ENCODE measurements at places on chromosomes 1 and 21.

GRCh38 chr1:6965083-6965934 lies 180.1 kb downstream of the CAMTA1 start:
- peak; percentile 15 for DNase-seq

GRCh38 chr1:145960468-145961108 lies 2.8 kb upstream of the LIX1L start:
- DNase-seq, result peak; percentile 88

DNA sequence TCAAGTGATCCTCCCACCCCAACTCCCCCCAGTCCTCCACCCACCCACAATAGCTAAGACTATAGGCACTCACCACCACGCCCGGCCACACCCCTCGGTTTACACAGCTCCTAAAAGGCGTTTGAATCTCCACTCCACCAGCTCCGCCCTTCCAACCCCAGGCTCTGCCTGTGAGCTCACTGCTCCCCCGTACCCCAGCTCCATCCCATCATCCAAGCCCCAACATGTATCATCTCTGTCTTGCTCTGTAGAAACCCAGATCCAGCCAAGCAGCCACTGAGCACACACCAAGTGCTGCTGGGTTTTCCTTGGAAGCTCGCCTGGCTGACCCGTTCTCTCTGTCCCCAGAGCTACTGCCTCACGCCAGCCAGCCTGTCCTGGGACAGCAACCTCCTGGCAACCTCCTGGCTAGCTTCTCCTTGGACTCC lies 12.0 kb upstream of the S100A2 start:
- no peak for DNase-seq

GRCh38 chr1:109312978-109313775 lies 6.4 kb upstream of the MYBPHL start:
- DNase-seq, result no peak

DNA sequence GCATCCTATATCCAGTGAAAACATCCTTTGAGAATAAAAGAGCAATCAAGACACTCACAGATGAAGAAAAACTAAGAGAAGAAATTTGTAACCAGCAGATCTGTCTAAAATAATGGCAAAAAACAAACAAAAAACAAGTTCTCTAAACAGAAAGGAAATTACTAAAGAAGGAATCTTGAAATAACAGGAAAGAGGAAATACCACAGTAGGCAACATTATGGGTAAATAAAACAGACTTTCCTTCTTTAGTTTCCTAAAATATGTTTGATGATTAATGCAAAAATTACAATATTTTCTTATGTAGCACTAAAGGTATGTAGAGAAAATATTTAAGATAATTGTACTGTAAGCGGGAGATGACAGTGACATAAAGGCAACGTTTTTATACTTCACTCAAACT lies 23.5 kb downstream of the SLC19A1 start:
- no peak for DNase-seq

- no peak for DNase-seq
Observed at GRCh38 chr1:219555806-219556205, 57.1 kb downstream of the ZC3H11B start.

DNA sequence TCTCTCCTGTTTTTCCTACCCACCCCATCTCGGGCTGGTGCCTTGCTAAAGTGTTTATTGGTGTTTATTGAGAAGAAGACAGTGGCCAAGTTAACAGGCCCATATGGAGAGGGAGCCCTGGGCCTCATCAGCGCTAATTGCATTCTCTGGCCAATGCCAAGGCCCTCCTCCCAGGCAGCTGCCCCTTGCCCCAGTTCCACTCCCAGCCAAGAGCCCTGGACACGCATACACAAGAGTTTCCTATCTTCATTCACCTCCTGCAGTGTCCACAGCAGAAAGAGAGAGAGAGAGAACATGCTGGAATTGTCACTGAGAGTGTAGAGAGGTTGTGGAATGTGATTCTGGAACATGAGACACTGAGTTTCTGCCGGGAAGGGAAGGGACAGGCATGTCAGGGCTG lies 25.4 kb upstream of the VWA5B1 start:
- no peak for DNase-seq

DNA sequence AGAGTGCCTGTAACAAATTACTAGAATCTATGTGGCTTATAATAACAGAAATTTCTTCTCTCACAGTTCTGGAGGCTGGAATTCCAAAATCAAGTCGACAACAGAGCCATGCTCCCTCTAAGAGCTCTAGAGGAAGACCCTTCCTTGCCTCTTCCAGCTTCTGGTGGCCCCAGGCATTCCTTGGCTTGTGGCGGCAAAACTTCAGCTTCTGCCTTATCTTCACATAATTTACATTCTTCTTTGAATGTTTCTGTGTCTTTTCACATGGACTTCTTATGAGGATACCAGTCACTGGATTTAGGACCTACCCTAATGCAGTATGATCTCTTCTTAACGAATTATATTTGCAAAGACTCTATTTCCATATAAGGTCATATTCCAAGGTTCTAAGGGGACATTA lies 324.4 kb downstream of the PCP4 start:
- DNase-seq, result no peak

- no peak for DNase-seq
Observed at GRCh38 chr21:27561116-27561515, 594.2 kb upstream of the ADAMTS5 start.

DNA sequence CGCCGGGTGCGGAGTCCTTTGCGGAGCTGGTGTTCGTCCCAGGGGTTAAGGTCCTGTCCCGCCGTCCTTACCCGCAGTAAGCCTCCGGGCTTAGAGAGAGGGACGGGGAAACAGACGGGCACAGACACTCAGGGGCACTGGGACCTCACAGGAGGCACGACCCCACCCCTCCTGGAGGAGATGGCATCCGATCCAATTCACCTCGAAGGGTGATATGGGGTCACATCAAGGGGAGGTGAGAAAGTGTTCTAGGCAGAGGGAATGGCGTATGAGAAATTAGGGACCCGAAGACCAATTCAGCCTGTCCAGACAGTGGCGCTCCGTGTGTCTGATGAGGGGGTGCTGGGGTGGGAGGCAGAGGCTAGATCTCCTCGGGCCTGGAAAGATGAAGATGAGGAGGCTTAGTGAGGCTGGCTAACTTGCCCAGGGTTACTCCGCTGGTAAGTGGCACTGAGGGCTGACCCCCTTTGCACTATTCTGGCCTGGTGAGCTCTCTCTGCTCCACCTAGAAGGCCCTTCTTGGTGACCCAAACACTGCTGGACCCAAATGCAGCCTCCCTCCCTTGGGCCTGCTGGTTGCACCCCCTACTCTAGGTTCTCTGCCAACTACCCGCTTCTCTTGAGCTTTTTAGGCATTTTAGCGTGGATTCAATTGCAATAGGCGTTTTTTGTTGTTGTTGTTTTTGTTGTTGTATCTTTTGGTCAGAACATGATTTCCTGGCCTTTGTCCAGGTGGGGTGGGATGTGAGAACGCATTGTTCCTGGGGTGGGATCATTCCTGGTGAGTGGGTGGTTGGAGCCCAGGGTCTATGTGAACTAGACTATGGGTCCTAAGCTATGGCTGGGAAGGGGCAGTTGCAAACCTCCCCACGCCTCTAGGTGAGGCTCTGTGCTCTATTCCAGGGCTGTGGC lies 12.3 kb downstream of the BTBD19 start:
- no peak for DNase-seq

- DNase-seq, result no peak
Observed at GRCh38 chr1:6260433-6260934, 414 bp downstream of the GPR153 start.

- no peak for DNase-seq
Observed at GRCh38 chr1:224589006-224589405, 27.1 kb upstream of the CNIH3 start.

GRCh38 chr1:88609051-88609450 lies 75.0 kb upstream of the PKN2 start:
- DNase-seq, result no peak

GRCh38 chr1:183674886-183675285 lies 21.8 kb upstream of the APOBEC4 start:
- DNase-seq, result no peak

DNA sequence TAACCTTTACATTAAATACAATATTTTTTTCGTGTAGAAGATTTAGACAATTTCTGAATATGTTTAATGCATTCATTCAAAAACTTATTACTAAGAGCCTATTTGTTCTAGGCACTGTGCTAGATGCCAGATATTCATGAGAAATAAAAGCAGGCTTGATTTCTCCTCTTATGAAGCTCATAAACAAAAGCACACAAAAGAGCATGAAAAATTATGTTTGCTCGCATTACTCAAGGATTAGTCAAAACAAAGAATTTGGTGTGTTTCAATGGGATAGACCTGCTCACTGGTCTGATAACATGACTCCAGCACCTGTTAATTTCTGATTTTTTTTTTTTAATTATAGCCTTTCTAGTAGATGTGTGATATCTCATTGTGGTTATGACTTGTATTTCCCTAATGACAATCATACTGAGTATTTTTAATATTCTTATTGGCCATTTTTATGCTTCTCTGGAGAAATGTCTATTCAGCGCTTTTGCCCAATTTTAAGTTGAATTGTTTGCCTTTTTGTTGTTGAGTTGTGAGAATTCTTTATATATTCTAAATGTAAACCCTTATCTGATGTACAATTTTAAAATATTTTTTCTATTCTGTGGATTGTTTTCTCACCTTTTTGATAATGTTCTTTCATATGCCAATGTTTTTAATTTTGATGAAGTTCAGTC lies 382.3 kb upstream of the ADGRL4 start:
- DNase-seq, result no peak

GRCh38 chr1:10672343-10673050 lies 123.9 kb downstream of the CASZ1 start:
- no peak for DNase-seq

GRCh38 chr1:101108111-101108500 lies 82.5 kb upstream of the DPH5 start:
- DNase-seq, result no peak

DNA sequence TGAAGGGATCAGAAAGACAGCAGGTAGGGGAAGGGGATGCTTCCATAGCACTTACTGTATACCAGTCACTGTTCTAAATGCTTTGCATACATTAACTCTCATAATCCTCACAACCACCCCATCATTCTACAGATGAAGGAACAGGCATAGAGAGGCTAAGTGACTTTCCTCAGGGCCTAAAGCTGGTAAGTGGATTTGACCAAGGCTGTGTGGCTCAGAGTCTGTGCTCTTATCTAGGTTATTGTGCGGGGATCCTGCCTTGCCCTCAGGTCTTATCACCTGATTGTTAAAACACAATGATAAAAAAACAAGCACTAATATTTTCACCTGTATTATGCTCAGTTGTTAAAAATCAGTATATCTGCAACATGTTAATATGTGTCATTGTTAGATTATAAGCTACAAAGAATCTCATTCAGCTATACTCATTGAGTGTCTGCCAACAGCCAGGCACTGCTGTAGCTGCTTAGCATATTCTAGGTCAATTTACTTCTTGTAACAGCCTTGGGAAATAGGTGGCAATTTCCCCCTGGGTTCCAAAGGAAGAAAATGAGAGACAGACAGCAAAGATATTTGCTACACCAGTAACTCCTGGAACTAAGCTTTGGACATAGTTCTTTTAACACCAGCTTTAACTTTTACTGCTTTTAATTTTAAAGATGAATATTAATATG lies 38.6 kb upstream of the RBM15 start:
- DNase-seq, result no peak

DNA sequence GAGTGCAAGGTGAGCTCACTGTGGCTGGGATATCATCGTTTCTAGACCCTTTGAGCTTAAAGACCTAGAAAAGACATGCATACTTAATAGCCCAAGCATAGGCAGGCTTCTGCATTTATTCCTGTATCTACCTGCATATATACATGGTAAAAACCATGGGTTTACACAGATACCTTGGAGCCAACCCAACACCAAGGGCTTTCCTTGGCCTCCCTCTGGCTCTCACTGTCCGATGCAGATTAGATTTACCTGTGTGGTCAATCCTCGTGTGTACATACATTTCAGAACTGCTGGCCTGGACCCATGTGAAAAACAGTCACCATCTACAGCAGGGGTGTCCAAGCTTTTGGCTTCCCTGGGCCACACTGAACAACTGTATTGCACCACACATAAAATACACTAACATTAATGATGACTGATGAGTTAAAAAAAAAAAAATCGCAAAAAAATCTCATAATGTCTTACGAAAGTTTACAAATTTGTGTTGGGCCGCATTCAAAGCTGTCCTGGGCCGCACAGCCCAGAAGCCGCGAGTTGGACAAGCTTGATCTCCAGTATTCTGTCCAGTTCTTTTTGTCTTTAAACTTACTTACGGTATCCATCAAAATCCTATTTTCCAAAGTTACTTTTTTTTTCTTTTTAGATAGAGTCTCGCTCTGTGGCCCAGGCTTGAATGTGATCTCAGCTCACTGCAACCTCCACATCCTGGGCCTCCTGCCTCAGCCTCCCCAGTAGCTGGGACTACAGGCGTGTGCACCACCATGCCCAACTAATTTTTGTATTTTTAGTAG lies 43.5 kb downstream of the WDR4 start:
- no peak for DNase-seq

DNA sequence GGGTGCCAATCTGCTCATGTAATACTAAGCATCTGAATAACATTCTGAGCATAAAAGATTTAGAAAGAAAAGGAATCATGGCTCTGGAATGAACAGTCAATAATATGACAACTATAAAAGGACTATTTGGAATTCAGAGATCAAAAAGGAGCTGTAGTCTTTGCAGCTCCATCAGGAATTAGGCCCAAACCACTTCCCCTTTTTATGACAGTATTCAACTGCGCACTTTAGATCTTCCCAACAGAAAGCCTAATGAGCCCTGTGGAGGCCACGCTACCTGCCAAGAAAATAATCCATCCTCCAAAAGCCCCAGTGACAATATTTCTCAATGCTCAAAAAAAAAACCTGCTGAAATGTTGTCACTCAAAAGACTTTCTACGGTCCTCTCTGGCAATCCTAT lies 163.2 kb downstream of the SNX7 start:
- DNase-seq, result no peak

DNA sequence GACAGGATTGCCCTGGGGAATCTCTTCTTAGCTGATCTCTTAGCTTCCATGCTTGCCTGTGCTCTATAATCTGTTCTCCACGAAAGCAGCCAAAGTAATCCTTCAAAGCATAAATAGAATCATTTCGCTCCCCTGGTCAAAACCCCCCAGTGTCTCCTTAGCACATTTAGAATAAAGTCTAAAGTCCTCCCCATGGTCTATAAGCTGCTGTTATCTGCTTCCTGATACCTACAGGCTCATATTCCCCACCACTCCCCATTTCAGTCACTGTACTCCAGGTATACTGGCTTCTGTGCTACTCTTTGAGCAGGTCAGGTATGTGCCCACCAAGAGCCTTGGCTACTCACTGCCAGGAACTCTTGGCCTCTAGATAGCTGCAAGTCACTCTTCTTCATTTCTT lies 2.9 kb downstream of the S100A12 start:
- DNase-seq, result no peak

GRCh38 chr1:226311376-226311775 lies 2.4 kb upstream of the LIN9 start:
- DNase-seq, result no peak

- DNase-seq, result no peak
Observed at GRCh38 chr1:170198584-170198983, 52.8 kb downstream of the NTMT2 start.

GRCh38 chr1:34683616-34684015 lies 71.2 kb upstream of the GJB5 start:
- DNase-seq, result no peak

- DNase-seq, result no peak
Observed at GRCh38 chr1:66012106-66012784, 219.6 kb downstream of the PDE4B start.

- no peak for DNase-seq
Observed at GRCh38 chr1:180606155-180606554, 25.7 kb upstream of the XPR1 start.

GRCh38 chr1:66176012-66176715 lies 357.8 kb upstream of the SGIP1 start:
- no peak for DNase-seq

All from NCI-H526 treated with DMSO at 0.1 percent for 48 hours (cell line).